ENCODE measurements at places on chromosomes 4 and X.

DNA sequence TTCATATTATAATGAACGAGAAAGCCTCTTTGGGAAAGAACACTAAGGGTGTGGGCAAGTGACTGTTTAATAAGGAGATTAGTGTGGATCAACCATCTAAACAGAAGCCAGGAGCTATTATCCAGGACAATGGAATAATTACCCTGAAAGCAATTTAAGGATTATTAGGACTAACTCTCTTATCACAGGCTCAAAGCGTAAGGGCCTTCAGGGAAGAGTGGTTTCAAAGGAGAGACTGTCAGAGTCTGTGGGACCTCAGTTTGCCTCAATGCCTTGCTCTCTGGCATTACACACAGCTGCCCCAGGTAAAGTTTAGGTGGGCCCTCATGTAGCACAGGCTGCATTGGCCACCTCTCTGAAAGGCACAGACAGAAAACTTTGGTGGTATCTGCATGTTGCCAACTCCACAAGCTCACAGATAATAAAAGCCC is 717.2 kb upstream of the ADGRL3 start:
- H3K27ac ChIP-seq, result no peak overlapping the region
- no peaks in the 10 kb centered on the region for H3K27me3 ChIP-seq
- no peaks in the 10 kb centered on the region for H3K36me3 ChIP-seq
- H3K4me1 ChIP-seq, result no peaks in the 10 kb centered on the region

- H3K27me3 ChIP-seq, result no peaks in the 10 kb centered on the region
- DNase-seq, result no peak
- no peak overlapping the region for H3K27ac ChIP-seq
- H3K4me3 ChIP-seq, result no peak overlapping the region
- no peaks in the 10 kb centered on the region for H3K4me1 ChIP-seq
These were observed 391.0 kb downstream of the GPAT3 start for GRCh38 chr4:83926950-83927349.

GRCh38 chr4:115537387-115537786 is 424.0 kb upstream of the NDST4 start:
- H3K36me3 ChIP-seq, result no peaks in the 10 kb centered on the region
- no peaks in the 10 kb centered on the region for H3K4me1 ChIP-seq
- no peaks in the 10 kb centered on the region for H3K27me3 ChIP-seq
- no peak overlapping the region for H3K27ac ChIP-seq
- no peak overlapping the region for H3K4me3 ChIP-seq

- H3K27me3 ChIP-seq, result no peaks in the 10 kb centered on the region
- no peak for DNase-seq
- H3K4me3 ChIP-seq, result no peak overlapping the region
- no peaks in the 10 kb centered on the region for H3K36me3 ChIP-seq
- no peak overlapping the region for H3K27ac ChIP-seq
These were observed 162.7 kb upstream of the TTC29 start for GRCh38 chr4:147108409-147108808.

GRCh38 chr4:3674479-3674851 is 91.7 kb upstream of the ADRA2C start:
- no peak overlapping the region for H3K4me3 ChIP-seq
- peak; percentile 52 for DNase-seq

DNA sequence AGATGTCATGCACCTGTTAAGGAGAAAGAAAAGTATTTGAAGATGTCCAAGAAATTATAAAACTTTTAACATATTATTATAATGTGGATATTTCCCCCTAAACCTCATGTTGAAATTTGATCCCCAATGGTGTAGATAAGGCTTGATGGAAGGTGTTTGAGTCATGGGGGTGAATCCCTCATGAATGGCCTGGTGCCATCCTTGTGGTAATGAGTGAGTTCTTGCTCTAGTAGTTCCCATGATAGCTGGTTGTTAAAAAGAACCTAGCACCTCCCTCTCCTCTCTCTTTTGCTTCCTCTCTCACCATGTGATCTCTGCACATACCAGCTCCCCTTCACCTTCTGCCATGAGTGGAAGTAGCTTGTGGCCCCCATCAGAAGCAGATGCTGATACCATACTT is 176.6 kb upstream of the NR3C2 start:
- no peak overlapping the region for H3K27ac ChIP-seq
- DNase-seq, result no peak

DNA sequence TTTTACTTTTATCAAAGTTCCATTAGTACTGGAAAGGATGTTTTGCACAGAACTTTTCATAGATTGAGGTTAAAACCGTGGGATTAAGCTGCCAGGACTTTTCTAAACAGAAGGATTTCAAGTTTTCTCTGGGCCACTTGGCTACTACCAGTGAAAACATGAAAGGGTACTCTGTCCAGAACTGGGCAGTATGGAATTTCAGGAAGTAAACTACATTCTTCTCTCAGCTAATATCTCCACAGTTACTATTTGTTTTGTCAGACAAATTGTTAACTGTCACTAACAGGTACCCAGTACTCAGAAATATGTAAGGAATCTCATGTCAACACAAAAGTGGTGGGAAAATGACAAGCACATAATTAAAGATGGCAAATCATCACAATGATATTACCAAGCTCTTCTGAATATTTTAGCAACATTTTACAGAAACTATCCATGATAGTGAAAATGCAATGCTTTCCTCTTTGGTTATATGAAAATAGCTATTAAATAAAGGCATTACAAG is 454.4 kb downstream of the C4orf33 start:
- H3K36me3 ChIP-seq, result no peaks in the 10 kb centered on the region
- DNase-seq, result no peak
- no peaks in the 10 kb centered on the region for H3K27me3 ChIP-seq
- no peak overlapping the region for H3K4me3 ChIP-seq
- H3K27ac ChIP-seq, result no peak overlapping the region

GRCh38 chr4:157104541-157104940 is 28.6 kb downstream of the GLRB start:
- H3K4me3 ChIP-seq, result no peak overlapping the region
- no peaks in the 10 kb centered on the region for H3K27me3 ChIP-seq
- H3K4me1 ChIP-seq, result no peaks in the 10 kb centered on the region
- DNase-seq, result no peak

- no peak overlapping the region for H3K4me3 ChIP-seq
- no peaks in the 10 kb centered on the region for H3K4me1 ChIP-seq
- H3K36me3 ChIP-seq, result no peaks in the 10 kb centered on the region
- no peaks in the 10 kb centered on the region for H3K27me3 ChIP-seq
- no peak for DNase-seq
- no peak overlapping the region for H3K27ac ChIP-seq
These were observed 9.6 kb downstream of the ODAPH start for GRCh38 chr4:75565481-75565880.

DNA sequence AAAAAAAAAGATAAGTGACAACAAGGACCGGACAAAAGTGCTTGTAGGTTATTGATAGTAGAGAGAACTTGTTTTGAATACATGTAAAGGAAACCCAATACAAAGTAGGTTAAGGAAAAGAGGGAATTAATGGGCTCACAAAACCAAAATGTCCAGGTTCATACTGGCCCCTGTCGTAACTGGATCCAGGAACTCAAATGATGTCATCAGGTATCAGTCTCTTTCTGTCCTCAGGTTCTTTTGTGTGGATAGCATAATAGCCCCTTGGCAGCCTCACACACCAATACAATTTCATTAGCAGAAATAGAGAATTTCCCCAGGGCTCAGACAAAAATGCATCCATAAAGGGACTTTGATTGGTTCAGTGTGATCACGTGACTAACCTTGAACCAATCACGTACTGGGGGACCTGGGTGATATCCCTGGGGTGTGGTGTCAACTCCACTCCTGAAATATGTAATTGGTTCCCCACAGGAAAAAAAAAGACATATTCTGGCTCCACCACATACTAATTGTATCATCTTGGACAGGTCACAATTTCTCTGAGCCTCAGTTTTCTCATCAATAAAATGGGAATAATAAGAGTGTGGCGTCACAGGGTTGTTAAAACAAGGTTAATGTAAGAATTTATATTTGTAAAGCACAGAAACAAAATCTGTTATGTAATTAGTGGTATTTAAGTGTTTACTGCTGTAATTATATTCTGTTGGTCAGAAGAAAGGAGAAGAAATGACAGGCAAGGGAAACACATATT is 174.8 kb downstream of the PDGFRA start:
- DNase-seq, result no peak
- H3K4me1 ChIP-seq, result no peaks in the 10 kb centered on the region
- no peaks in the 10 kb centered on the region for H3K36me3 ChIP-seq
- no peak overlapping the region for H3K4me3 ChIP-seq
- no peaks in the 10 kb centered on the region for H3K27me3 ChIP-seq

DNA sequence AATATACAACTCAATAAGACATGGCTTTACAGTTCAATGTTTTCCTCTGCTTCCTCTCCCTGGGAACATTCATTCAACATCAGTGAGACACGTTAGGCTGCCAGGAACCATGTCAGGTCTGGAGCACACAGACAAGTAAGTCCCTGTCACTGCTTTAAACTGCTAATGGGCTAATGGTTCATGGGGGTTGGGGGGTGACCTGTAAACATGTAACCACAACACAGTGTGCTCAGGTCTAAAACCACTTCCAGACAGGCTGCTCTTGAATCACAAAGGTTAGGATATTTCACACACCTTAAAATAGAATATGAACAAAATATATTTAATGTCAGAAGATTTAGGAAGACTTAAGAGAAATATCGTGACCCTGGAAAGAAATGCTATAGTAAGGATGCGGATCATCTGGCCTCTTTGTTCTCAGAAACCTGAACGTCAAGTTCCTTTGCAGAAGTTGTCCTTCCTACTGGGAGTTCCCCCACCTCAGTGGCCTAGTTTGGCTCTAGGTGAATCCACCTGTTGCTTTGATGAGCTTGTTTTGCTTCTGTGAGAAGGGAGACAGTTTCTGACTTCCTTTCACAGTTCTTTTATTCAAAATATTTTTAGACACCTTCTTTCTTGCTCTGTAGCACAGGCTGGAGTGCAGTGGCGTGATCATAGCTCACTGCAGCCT is 359.9 kb downstream of the UNC5C start:
- no peak for DNase-seq
- no peak overlapping the region for H3K27ac ChIP-seq
- no peaks in the 10 kb centered on the region for H3K36me3 ChIP-seq
- H3K4me1 ChIP-seq, result no peaks in the 10 kb centered on the region

DNA sequence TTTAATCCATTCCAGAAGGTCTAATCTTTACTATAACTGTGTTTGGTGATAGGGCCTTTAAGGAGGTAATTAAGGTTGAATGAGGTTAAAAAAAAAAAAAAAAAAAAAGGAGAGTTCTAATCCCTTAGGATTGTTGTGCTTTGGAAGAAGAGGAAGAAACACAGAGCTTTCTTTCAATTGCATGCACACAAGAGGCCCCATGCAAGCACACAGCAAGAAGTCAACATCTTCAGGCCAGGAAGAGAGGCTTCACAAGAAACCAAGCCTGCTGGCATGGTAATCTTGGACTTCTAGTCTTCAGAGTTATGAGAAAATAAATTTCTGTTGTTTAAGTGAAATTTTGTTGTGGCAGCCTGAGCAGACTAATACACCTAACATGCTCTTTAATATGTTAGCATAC is 118.6 kb downstream of the NAA11 start:
- H3K36me3 ChIP-seq, result no peaks in the 10 kb centered on the region
- DNase-seq, result no peak
- no peak overlapping the region for H3K4me3 ChIP-seq
- no peaks in the 10 kb centered on the region for H3K27me3 ChIP-seq

DNA sequence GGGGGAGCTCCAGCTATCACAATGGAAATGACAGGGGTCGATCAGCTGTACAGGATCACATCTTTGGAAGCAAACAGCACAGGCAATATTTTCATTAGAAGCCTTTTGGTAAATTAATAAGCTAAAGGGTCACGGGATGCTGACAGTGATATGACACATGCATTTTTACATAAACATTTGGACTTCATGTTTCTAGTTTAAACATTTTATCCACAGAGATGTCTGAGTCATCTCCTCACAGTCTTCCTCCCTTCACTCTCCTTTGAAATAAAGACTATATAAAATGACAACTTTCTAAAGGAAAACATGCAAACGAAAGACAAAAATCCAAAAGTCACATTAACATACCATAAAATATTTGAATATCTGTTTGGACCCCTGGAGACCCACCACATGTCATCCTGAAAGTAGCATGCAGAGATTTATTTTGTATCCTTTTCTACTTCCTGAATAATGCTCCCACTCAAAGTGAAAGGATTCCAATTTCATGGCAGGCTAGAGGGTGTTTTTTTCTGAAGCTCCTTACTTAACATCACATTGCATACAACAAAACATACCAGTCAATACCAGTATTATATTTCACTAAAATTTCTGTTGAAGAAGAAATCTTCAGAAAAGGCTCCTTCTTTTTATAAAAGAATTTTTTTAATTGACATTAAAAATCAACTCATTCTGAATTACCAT is 200.1 kb upstream of the PPARGC1A start:
- no peak overlapping the region for H3K27ac ChIP-seq
- no peaks in the 10 kb centered on the region for H3K27me3 ChIP-seq
- no peaks in the 10 kb centered on the region for H3K36me3 ChIP-seq
- no peaks in the 10 kb centered on the region for H3K4me1 ChIP-seq

GRCh38 chr4:777520-778262 is 48.2 kb downstream of the CPLX1 start:
- H3K4me3 ChIP-seq, result no peak overlapping the region
- DNase-seq, result peak; percentile 1
- no peaks in the 10 kb centered on the region for H3K4me1 ChIP-seq
- peaks cover 11% of the 10 kb centered on the region for H3K36me3 ChIP-seq
- no peaks in the 10 kb centered on the region for H3K27me3 ChIP-seq
- no peak overlapping the region for H3K27ac ChIP-seq

DNA sequence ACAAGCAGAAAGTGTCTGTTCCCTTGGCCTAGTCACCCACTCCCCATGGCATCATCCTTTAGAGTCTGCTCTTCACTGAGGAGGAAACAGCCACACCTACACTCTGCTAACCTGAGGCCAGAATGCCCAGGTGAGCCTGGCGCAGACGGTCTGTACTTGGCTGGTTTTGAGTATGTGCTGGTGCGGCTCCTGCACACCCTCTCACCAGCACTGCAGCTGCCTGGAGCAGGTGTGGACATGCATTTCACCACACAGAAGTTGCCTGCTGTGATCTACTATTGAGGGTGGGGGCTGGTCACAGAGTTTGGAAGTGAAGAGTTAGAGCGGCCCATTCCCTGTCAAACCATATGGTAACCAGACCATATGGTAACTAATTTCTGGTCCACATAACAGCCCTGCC is 39.5 kb downstream of the KANTR start:
- H3K36me3 ChIP-seq, result no peaks in the 10 kb centered on the region
- H3K27ac ChIP-seq, result no peak overlapping the region
- no peak for DNase-seq

DNA sequence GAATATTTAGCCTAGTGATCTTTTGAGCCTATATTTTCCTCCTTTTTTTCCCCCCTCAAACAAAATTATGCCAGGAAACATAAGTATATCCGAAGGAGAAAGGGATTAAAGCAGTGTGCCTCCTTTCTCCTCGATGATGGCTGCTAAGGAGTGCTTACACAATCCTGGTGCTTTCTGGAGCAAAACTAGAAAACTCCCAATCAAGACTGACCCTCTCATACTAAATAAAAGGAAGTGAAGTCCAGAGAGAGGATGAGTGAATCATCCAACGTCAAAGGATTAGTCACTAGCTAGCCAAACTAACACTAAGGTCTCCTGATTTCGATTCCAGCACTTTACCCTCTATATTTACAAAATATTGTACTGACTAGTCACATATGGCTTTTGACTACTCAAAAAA is 146.8 kb downstream of the PPP3CA start:
- no peaks in the 10 kb centered on the region for H3K36me3 ChIP-seq
- no peak overlapping the region for H3K4me3 ChIP-seq
- peaks cover 2% of the 10 kb centered on the region for H3K4me1 ChIP-seq
- no peak overlapping the region for H3K27ac ChIP-seq

- H3K36me3 ChIP-seq, result no peaks in the 10 kb centered on the region
- H3K4me1 ChIP-seq, result no peaks in the 10 kb centered on the region
- H3K4me3 ChIP-seq, result no peak overlapping the region
- no peak for DNase-seq
- no peaks in the 10 kb centered on the region for H3K27me3 ChIP-seq
These were observed 38.9 kb downstream of the PRIMPOL start for GRCh38 chr4:184688447-184688846.

All from aorta (tissue), 5 donors.